ENCODE measurements at places on chromosomes 5 and 9.
A peak's percentile ranks its signal among the peaks of the same experiment; 100 is the strongest.

- DNase-seq = no peak
Measured at GRCh38 chr9:81071108-81071507, 618.2 kb downstream of the TLE1 start.

- no peak for DNase-seq
Measured at GRCh38 chr9:14533867-14534640, 159.2 kb downstream of the ZDHHC21 start.

GRCh38 chr5:83281658-83282057 lies 189.9 kb upstream of the VCAN start:
- no peak for DNase-seq

- DNase-seq = no peak
Measured at GRCh38 chr5:126984632-126985031, 45.7 kb downstream of the MARCHF3 start.

- DNase-seq = no peak
Measured at GRCh38 chr5:96053063-96053735, 91.5 kb upstream of the ELL2 start.

DNA sequence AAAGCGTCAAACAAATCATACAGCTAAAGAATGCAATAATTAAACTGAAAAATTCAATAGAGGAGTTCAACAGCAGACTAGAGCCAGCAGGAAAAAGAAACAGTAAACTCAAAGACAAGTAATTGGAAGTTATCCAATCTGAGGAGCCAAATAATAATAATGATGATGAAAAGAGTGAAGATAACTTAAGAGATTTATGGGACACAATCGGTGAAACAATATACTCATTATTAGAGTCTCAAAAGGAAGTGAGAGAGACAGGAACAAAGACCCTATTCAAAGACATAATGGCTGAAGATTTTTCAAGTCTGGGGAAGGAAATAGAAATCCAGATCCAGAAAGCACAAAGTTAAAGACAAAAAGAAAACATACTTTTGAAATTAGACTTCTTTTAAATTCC lies 263.9 kb upstream of the NR4A3 start:
- no peak for DNase-seq

DNA sequence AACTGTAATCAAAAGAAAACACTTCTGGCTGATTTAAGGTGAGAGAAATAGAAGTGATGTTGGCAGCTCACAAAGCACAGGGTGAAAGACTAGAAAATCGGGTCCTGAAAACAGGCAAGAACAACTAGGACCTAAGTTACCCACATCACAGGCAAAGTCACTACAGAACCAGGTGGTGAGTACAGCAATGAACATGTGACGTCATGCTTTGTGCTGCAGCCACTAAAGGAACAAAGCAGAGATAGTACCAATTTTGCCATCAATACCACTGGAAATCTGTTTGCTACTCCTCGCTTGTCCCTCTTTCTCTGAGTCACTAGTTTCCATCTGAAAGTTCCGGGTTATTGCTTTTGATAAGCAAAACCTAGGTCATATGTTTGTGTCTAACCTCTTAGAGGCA lies 326.7 kb downstream of the GABRB2 start:
- DNase-seq = no peak

DNA sequence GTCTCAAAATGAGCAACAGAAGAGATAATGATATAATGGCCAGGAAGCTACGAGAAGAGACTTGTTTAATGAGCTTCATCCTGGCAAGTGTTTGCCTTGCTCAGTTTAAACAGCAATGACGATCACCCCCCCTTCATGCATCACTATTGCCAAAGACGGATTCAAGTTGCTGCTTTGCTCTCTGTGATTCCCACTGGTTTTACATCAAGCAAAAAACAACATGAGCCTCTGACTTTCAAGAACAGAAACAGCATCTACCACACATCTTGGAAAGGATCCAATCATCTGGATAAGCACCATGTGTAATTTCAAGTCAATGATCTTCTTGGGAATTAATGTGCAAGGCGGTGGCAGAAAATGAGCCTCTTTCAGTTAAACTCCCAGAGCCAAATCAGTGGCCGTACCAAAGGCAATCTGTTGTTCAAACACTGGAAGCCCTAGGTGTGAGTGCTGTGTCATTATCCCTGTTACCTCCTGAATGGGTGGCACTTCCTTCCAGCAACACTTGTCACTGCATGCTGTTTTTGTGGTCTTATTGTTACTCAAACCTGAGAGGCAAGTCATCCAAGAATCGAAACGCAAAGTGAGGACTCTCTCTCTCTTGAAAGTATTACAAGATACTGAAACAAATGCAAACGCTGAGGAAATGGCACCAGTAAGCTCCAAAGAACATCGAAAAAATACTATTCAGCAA lies 72.8 kb downstream of the MED27 start:
- peak; percentile 29 for DNase-seq
